Fibroblast of villous mesenchyme (primary cell): ENCODE measurements at places on chromosomes 6 and 20.

GRCh38 chr6:107870381-107870780 lies 46.3 kb upstream of the SCML4 start:
- DNase-seq, result peak; percentile 18

GRCh38 chr6:130780122-130780521 lies 47.1 kb upstream of the SMLR1 start:
- peak; percentile 17 for DNase-seq

GRCh38 chr6:145763742-145764141 lies 28.4 kb upstream of the EPM2A start:
- DNase-seq, result no peak

DNA sequence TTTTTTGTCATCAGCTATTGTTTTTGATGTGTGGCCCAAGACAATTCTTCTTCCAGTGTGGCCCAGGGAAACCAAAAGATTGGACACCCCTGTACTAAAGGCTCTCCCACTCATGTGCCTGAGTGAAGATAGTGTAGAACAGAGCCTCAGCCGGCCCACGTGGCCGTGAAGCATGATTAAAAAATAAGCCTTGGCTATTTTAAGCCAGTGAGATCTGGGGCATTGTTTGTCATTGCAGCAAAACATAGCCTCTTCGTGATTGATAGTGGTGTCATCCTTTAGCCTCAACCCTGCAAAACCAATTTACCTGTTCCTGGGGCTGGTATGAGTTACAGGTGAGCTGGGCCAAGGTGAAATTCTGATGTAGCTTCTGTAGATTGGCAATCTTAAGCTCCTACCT lies 85.3 kb downstream of the TULP4 start:
- DNase-seq, result no peak
